GM04504 (cell line): ENCODE measurements at places on chromosomes 16 and 17.

GRCh38 chr17:58329035-58329809 lies 627 bp upstream of the TSPOAP1 start:
- no peak for DNase-seq

DNA sequence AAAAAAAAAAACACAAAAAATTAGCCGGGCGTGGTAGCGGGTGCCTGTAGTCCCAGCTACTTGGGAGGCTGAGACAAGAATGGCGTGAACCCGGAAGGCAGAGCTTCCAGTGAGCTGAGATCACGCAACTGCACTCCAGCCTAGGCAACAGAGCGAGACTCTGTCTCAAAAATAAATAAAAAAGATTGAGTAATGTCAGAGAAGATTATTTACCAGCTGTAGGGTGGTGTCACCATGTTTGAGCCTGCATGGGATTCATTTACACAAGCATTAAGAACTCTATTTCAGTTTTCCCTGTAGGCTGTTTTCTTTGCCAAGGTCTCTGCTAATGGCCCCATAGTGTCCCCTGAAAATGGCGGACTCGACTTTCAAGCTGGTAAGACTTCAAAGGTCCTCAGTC lies 575.0 kb downstream of the CDH13 start:
- DNase-seq: no peak

DNA sequence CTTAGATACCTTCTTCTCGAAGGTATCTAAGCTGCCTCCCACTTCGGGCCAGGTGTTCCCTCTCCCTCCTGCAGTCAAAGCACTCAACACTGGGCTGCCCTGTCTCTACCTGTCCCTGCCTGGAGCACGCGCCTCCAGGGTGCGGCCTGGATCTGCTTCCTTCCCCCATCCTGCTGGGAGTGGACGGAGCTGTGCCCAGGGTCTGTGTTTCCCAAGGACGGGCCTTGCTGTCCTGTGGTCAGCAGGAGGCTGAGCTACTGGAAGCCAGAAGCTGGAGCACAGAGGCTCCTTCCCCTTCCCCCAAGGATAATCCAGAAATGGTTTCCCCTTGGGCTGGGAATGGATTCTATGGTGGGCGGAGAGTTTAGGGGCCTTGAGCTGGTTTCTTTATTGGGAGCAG lies 16.7 kb downstream of the LLGL2 start:
- DNase-seq: no peak

DNA sequence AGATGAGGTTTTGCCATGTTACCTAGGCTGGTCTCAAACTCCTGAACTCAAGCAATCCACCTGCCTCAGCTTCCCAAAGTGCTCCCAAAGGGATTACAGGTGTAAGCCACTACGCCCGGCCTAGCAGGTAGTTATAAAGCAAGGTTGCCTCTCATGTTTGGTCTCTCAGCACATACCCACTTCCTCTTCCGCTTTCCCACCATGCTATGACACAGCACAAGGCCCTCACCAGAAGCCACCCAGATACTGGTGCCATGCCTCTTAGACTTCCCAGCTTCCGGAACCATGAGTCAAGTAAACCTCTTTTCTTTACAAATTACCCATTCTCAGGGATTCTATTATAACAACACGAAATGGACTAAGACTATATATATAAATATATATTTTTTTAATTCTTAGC lies 143.6 kb downstream of the COPRS start:
- DNase-seq: no peak

GRCh38 chr17:82296511-82297279 lies 20.7 kb downstream of the CD7 start:
- no peak for DNase-seq

- DNase-seq: no peak
Observed at GRCh38 chr17:9784544-9784943, 6.8 kb downstream of the DHRS7C start.
